GM10248 (cell line): ENCODE measurements at places on chromosomes 11 and 22.

DNA sequence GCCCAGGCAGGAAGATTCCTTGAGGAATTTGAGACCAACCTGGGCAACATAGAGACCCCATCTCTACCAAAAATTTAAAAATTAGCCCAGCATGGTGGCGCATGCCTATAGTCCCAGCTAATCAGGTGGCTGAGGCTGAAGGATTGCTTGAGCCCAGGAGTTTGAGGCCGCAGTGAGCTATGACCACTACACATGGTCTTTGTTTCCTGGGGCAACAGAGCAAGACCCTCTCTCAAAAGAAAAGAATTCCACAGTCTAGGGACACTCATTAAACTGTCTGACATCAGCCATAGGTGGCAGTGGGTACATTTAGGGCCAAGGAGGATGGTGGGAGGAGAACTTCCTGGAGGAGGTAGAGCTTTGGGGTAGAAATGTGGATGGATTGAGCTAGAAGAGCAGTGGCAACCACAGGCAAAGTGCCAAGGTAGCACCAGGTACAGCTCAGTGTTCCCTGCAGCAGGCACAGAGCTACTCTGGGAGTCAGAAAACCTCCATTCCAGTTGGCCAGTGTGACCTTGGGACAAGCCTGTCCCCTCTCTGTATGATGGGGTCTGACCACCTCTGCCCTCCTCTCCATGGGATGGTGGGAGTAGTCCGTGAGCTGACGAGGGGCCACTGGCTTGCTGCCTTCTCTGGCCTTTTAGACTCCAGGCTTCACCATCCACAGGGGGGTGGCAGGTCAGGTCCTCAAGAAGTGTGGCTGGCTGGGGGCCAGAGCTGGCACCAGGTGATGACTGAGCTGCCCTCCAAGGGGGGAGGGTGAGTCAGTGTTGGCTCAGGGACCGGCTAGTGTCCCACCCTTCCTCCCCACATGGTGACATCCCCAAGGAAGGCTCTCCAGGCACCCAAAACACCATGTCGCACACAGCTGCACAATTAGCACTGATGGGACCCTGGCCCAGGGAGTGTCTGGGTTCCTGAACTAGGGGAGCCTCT is 3.7 kb upstream of the CLCF1 start:
- no peak for DNase-seq

- DNase-seq: no peak
These were observed 129.7 kb downstream of the ARHGAP42 start for GRCh38 chr11:100816823-100817222.

- DNase-seq: no peak
These were observed 17.4 kb upstream of the TMPRSS6 start for GRCh38 chr22:37126882-37127281.

GRCh38 chr11:8757047-8757446 is 74.5 kb downstream of the RPL27A start:
- DNase-seq: no peak

DNA sequence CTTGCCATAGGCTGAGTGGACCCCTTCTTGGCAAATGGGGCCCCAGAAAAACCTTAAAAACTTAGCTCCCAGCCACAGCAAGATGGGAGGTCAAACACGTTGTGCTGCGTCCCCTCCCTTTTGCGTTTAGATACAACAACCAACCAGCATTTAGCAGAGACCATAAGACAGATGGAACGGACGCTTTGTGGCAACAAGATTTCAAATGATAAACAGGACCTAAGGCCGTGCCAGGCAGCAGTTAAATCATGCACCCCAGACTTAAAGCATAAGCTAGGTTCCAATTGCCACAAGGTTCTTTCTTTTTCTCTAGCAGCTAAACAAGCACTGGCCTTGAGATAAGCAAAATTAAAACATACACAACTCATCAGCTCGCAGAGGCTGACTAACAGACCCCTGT is 39.4 kb upstream of the NTM start:
- no peak for DNase-seq
